Cerebellar nuclear complex (tissue), 1 donor: ENCODE measurements at places on chromosomes 1 and 21.

- no peak for DNase-seq
Measured at GRCh38 chr21:15437883-15438282, 291.9 kb upstream of the USP25 start.

GRCh38 chr21:46532080-46532479, 72.8 kb downstream of the S100B start:
- no peak for DNase-seq

GRCh38 chr1:58290685-58291372, 255.7 kb downstream of the OMA1 start:
- DNase-seq: no peak

DNA sequence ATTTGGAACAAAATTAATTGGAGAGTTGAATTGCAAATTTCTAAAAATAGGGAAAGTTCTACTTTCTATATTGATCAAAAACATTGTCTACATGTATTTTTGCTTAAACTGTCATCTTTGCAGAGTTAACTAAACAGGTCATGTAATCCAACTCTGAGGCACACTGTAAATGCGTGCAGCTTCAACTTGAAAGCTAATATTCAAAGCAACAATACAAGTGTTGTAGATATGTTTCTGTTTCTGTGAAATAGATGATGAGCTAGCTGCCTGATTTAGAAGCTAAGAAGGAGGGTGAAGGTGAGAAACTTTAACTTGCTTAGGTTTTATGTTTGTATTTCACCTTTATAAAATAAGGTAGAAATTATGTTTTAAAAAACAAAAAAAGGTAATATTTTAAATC, 77.2 kb downstream of the IVNS1ABP start:
- DNase-seq: no peak

- DNase-seq: no peak
Measured at GRCh38 chr1:1272341-1273208, 1.1 kb downstream of the UBE2J2 start.

- no peak for DNase-seq
Measured at GRCh38 chr1:93567255-93567918, 114.2 kb downstream of the BCAR3 start.

GRCh38 chr21:38660333-38661196, 145.2 kb upstream of the ETS2 start:
- DNase-seq: no peak

DNA sequence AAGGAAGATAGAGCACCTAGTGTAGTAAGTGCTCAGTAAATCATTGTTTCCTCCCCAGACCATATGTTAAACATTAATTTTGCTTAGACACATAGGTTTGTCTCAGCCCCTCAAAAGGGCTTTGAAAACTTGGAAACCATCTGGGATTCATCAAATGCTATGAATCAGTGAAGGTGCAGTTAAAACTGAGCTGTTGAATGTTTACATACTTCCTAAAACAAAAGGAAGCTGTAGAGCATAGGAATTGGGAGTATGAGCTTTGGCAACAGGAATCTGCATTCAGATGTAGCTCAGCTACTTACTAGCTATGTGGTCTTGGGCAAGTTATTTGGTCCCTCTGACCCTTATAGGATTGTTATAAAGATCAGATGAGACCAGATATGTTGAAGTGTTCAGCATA, 18.7 kb upstream of the PODN start:
- no peak for DNase-seq

GRCh38 chr1:64917328-64917861, 49.0 kb downstream of the JAK1 start:
- no peak for DNase-seq

- no peak for DNase-seq
Measured at GRCh38 chr1:3510956-3511250, 56.4 kb downstream of the ARHGEF16 start.

GRCh38 chr1:212110617-212111016, 75.1 kb downstream of the DTL start:
- no peak for DNase-seq

- no peak for DNase-seq
Measured at GRCh38 chr1:33048426-33048825, 11.7 kb upstream of the AK2 start.

GRCh38 chr1:58922302-58923089, 138.6 kb upstream of the JUN start:
- DNase-seq: no peak
